ENCODE measurements at places on chromosomes 5 and 9.

GRCh38 chr5:93150311-93151012 lies 430.6 kb downstream of the NR2F1-AS1 start:
- peak; percentile 8 for DNase-seq

- DNase-seq = no peak
These were observed 390 bp upstream of the SNX2 start for GRCh38 chr5:122774519-122774860.

GRCh38 chr5:87752362-87752761 lies 339.6 kb upstream of the CCNH start:
- DNase-seq = no peak

- DNase-seq = no peak
These were observed 27.4 kb downstream of the JMY start for GRCh38 chr5:79263290-79263689.

- no peak for DNase-seq
These were observed 84.9 kb upstream of the MEF2C start for GRCh38 chr5:88967633-88968585.

- no peak for DNase-seq
These were observed 35.4 kb upstream of the RLN1 start for GRCh38 chr9:5375091-5375490.

DNA sequence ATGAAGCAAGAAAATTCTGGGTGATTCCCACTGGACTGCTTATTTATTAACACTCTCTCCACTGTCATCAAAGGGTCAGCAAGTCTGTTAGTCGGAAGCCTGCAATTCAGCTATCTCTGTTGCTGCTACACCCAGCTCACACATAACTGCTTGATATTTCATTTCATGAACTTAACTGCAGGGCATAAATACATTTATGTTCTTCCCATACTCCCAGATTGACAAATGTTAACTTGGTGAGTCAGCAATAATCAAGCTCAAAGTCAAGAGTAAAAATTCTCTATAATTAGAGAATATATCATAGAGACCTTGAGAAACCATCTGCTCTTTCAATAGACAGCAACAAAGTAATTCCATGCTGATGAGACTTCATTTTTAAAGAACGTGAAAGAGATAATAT lies 198.8 kb downstream of the ADAMTS12 start:
- DNase-seq = no peak

DNA sequence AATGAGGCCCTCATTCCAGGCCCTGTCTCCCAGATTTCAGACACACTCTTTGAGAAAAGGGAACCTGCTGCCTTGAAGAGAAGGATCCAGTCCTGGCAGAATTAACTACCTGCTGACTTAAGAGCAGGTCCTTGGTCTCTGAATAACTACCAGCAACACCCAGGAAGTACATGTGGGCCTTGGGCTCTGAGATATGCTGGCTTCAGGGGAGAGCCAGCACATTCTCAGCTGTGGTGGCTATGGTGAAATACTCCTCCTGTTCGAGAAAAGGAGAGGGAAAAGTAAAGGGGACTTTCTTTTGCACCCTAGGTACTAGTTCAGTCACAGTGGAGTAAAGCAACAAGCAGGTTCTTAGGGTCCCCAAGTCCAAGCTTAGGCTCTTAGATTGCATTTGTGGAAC lies 120.0 kb downstream of the HMHB1 start:
- no peak for DNase-seq

GRCh38 chr9:4375424-4376200 lies 75.7 kb upstream of the GLIS3 start:
- peak; percentile 55 for DNase-seq

GRCh38 chr9:132404228-132404881 lies 2.3 kb downstream of the TTF1 start:
- DNase-seq = no peak

DNA sequence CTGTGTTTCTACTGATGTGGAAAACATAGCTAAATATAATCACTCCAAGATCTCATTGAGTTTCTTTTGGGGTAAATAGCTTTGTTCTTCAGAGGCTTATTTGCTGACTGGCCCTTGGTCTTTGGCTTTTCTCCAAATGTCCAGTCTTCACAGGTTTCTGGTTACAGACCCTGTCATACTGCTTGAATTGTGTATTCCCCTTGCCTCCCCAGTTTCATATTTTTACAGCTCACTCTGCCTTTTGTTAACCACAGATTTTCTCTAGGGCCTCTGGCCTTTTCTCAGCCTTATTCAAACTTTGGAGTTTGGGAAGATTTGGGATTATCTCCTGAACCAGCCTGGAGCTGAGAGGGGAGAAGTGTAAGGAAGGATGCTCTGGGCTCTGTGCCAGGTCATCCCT lies 23.9 kb downstream of the ISOC1 start:
- DNase-seq = no peak

Data from HTR-8/SVneo (cell line).